Ascending aorta (tissue), 2 donors: ENCODE measurements at places on chromosomes 7 and 10. TPM values are rescaled to one million over a fixed set of nuclear protein-coding genes. Genes with fewer than 3 reads are reported as not detected.

SLC13A4 gene
- 0.21 TPM for total RNA-seq

- no peak overlapping the region for H3K4me3 ChIP-seq
- H3K36me3 ChIP-seq, result no peaks in the 10 kb centered on the region
- DNase-seq, result no peak
- H3K4me1 ChIP-seq, result no peaks in the 10 kb centered on the region
Observed at GRCh38 chr7:49522111-49522510, 251.3 kb upstream of the VWC2 start.

- H3K4me1 ChIP-seq, result no peaks in the 10 kb centered on the region
- H3K4me3 ChIP-seq, result no peak overlapping the region
- no peak for DNase-seq
- no peaks in the 10 kb centered on the region for H3K36me3 ChIP-seq
Observed at GRCh38 chr7:50317697-50318669, 13.5 kb downstream of the IKZF1 start.

DNA sequence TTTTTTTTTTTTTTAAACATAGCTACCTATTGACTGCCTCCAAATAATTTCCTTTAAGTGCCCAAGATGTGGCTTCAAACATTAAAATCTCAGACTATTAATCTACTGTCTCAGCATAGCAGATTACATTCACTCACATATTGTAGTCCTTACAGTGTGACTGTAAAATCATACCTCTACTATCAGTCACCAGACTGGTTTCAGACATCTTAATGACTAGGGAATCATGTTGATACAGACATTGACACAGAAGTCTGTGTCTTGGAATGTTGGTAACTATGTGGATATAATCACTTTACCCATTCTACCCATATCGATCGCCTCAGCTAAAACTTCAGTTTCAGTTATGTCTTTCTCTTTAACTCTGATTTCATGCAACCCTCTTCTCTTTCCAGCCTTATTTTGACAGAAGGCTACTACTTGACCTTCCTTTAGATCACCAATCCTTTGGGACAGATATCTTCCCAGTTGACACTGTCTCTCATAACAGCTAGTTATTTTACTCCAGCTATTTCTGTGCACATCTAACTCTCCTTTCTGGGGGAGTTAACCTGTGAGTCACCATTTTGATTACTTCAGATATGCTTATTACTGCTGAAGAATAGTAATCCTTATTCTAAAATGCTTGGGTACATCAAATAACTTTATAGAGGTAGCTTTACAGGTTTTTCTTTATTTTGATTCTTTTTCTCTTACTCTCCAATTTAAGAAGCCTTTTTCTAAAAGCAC lies 7.0 kb downstream of the TNKS2 start:
- no peak overlapping the region for H3K27ac ChIP-seq
- DNase-seq, result no peak
- no peaks in the 10 kb centered on the region for H3K4me1 ChIP-seq
- H3K27me3 ChIP-seq, result no peaks in the 10 kb centered on the region
- H3K4me3 ChIP-seq, result no peak overlapping the region

DNA sequence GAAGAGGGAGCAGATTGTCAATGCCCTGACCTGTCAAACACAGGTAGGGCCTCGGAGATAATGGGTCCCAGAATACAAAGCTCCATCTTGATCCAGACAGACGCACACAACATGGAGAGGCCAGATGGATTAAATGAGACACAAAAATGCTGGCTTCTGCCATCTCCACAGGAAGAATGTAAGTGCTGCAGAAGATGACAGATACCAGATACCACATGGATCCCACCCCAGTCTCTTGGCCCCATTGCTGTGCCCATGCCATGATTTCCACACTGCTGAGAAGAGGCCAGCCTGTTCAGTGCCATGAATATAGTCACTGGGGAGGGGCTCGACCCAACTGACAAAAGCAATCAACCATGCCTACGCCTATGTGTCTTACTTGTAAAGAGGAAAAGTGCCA lies 487.9 kb downstream of the PARD3 start:
- no peaks in the 10 kb centered on the region for H3K4me1 ChIP-seq
- no peak overlapping the region for H3K27ac ChIP-seq
- DNase-seq, result no peak
- H3K27me3 ChIP-seq, result no peaks in the 10 kb centered on the region
- H3K36me3 ChIP-seq, result no peaks in the 10 kb centered on the region
- no peak overlapping the region for H3K4me3 ChIP-seq
